ENCODE measurements at places on chromosomes 4 and X. TPM values are rescaled to one million over a fixed set of nuclear protein-coding genes. Genes with fewer than 3 reads are reported as not detected.

The ATOH1 gene
- total RNA-seq = not detected

The UGT2A3 gene
- not detected for total RNA-seq

The DNAAF6 gene
- total RNA-seq = 0.61 TPM

The PNMA3 gene
- total RNA-seq = 0.30 TPM

DNA sequence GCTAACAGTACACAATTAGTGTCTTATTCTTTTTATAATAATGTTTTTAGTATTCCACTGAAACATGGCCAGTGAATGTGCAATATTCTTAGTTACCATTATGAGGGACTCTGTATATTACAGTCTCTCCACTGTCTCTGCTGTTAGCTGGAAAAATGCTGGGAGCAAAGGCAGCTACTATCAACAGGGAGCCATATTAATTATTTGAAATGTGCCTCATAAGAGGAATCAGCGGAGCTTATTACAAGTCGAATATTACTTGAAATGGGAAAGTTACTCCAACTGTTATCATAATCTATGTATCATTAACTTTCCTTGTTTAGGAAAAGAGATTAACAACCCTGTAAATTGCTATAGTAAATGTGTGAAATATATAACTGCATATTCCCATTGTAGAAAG lies 612.0 kb downstream of the ADGRL3 start:
- H3K27me3 ChIP-seq = no peaks in the 10 kb centered on the region
- no peaks in the 10 kb centered on the region for H3K4me1 ChIP-seq
- no peaks in the 10 kb centered on the region for H3K36me3 ChIP-seq
- no peak for DNase-seq
- H3K27ac ChIP-seq = no peak overlapping the region

- no peaks in the 10 kb centered on the region for H3K36me3 ChIP-seq
- peak; percentile 47 for DNase-seq
- peak overlapping the region; percentile 52 for H3K27ac ChIP-seq
- H3K4me3 ChIP-seq = no peak overlapping the region
Observed at GRCh38 chr4:54228056-54228527, 1.0 kb upstream of the PDGFRA start.

DNA sequence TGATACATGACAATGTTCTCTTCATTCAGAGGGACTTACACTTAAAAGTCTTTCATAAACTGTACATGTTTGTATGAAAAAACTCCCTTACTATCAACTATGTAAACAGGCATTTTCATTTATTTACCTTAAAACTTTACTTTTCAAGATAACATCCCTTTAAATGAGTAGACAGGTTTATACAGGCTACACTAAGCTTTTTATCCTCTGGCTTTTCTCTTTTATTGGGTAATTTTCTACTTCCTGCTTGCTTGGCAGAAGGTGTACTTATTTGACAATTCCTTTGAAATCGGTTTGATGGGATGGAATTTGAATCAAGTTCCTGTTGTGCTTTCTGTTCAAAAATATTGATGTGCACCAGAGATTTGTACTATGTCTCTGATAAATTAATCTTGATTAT lies 81.4 kb downstream of the PTPN13 start:
- no peaks in the 10 kb centered on the region for H3K4me1 ChIP-seq
- H3K4me3 ChIP-seq = no peak overlapping the region
- H3K36me3 ChIP-seq = no peaks in the 10 kb centered on the region
- no peak overlapping the region for H3K27ac ChIP-seq

- H3K27ac ChIP-seq = no peak overlapping the region
- H3K36me3 ChIP-seq = no peaks in the 10 kb centered on the region
- no peak overlapping the region for H3K4me3 ChIP-seq
- no peak for DNase-seq
- H3K4me1 ChIP-seq = no peaks in the 10 kb centered on the region
Observed at GRCh38 chrX:34810364-34810763, 132.2 kb upstream of the FAM47B start.

DNA sequence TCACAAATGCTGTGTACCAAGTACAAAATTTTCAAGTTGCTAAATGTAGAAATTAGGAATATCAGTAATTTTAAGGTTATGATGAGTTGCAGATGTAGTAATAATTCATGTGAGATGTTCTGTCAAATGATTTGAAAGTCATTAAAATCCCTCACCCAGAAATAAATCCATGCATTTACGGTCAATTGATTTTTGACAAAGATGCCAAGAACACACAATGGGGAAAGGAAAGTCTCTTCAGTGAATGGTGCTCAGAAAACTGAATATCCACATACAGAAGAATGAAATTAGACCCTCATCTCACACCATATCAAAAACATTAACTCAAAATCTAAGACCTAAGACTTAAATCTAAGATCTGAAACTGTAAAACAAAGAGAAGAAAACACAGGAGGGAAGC lies 12.9 kb upstream of the BMPR1B start:
- H3K27me3 ChIP-seq = no peaks in the 10 kb centered on the region
- DNase-seq = no peak
- H3K27ac ChIP-seq = no peak overlapping the region
- H3K4me1 ChIP-seq = no peaks in the 10 kb centered on the region

GRCh38 chr4:121741751-121742150 lies 23.2 kb downstream of the SMIM43 start:
- H3K4me1 ChIP-seq = no peaks in the 10 kb centered on the region
- no peaks in the 10 kb centered on the region for H3K36me3 ChIP-seq
- no peak overlapping the region for H3K27ac ChIP-seq
- DNase-seq = no peak
- H3K4me3 ChIP-seq = no peak overlapping the region

DNA sequence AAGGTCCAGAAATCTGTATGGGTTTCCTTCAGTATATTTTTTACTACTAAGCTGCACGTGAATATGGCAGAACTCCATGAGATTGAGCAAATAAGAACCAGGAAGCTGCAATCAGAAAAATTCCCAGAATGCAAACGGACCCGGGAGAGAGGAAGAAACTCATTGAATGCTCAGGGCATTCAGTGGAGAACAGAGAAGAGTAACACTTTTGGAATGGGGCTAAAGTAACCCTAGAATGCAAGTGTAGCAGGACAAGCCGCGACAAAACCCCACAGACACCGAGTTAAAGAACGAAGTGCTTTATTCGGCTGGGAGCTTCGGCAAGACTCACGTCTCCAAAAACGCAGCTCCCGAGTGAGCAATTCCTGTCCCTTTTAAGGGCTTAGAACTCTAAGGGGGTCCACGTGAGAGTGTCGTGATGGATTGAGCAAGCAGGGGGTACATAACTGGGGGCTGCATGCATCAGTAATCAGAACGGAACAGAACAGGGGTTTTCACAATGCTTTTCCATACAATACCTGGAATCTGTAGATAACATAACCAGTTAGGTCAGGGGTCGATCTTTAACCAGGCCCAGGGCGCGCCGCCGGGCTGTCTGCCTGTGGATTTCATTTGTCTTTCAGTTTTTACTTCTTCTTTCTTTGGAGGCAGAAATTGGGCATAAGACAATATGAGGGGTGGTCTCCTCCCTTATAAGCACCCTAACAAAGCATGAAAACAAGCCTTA lies 56.4 kb downstream of the RAB28 start:
- H3K36me3 ChIP-seq = no peaks in the 10 kb centered on the region
- no peaks in the 10 kb centered on the region for H3K27me3 ChIP-seq
- H3K27ac ChIP-seq = no peak overlapping the region

GRCh38 chr4:137528673-137529072 lies 3.6 kb downstream of the PCDH18 start:
- H3K4me3 ChIP-seq = no peak overlapping the region
- peaks cover 4% of the 10 kb centered on the region for H3K4me1 ChIP-seq
- no peaks in the 10 kb centered on the region for H3K36me3 ChIP-seq
- H3K27me3 ChIP-seq = no peaks in the 10 kb centered on the region
- DNase-seq = no peak
- no peak overlapping the region for H3K27ac ChIP-seq

GRCh38 chr4:185205697-185206342 lies 2.0 kb upstream of the CFAP97 start:
- DNase-seq = no peak
- H3K4me3 ChIP-seq = no peak overlapping the region
- H3K36me3 ChIP-seq = no peaks in the 10 kb centered on the region
- H3K27me3 ChIP-seq = peaks cover 3% of the 10 kb centered on the region

- no peaks in the 10 kb centered on the region for H3K4me1 ChIP-seq
- H3K27ac ChIP-seq = no peak overlapping the region
- no peaks in the 10 kb centered on the region for H3K27me3 ChIP-seq
- no peak for DNase-seq
- no peak overlapping the region for H3K4me3 ChIP-seq
- no peaks in the 10 kb centered on the region for H3K36me3 ChIP-seq
Observed at GRCh38 chrX:115388879-115389278, 99.4 kb downstream of the LUZP4 start.

DNA sequence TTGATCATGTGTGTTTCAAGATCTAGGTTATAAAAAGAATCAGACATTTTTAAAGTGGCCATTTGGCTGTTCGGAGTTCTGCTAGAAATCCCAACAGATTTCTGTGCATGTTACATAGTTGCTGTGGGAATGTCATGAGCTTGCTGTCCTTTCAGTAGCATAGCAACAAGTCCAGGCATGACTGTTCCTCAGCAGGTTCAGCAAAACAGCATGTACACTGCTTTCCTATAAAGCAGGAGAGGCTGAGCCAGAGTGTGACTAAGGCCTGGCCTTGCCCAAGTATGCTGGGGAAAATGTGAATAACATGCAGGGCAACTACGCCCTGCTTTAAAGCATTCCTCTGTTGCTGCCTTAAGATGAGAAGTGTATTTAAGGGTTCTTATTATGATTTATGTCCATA lies 217.1 kb upstream of the SMIM31 start:
- DNase-seq = no peak
- H3K27me3 ChIP-seq = no peaks in the 10 kb centered on the region
- no peak overlapping the region for H3K27ac ChIP-seq
- no peaks in the 10 kb centered on the region for H3K36me3 ChIP-seq
- H3K4me1 ChIP-seq = no peaks in the 10 kb centered on the region

GRCh38 chrX:24241822-24242648 lies 71.8 kb downstream of the SUPT20HL2 start:
- H3K4me1 ChIP-seq = no peaks in the 10 kb centered on the region
- H3K4me3 ChIP-seq = no peak overlapping the region
- no peak for DNase-seq
- no peaks in the 10 kb centered on the region for H3K36me3 ChIP-seq
- H3K27ac ChIP-seq = no peak overlapping the region

GRCh38 chr4:84932462-84932861 lies 34.0 kb downstream of the WDFY3 start:
- H3K4me1 ChIP-seq = no peaks in the 10 kb centered on the region
- no peaks in the 10 kb centered on the region for H3K27me3 ChIP-seq
- peaks cover 3% of the 10 kb centered on the region for H3K36me3 ChIP-seq
- no peak overlapping the region for H3K4me3 ChIP-seq
- no peak overlapping the region for H3K27ac ChIP-seq
- no peak for DNase-seq

- H3K27me3 ChIP-seq = no peaks in the 10 kb centered on the region
- no peak overlapping the region for H3K27ac ChIP-seq
- H3K4me3 ChIP-seq = no peak overlapping the region
Observed at GRCh38 chrX:17590892-17591740, 146.2 kb upstream of the SCML1 start.

GRCh38 chr4:10097906-10098779 lies 18.5 kb downstream of the WDR1 start:
- no peak for DNase-seq
- peaks cover 26% of the 10 kb centered on the region for H3K36me3 ChIP-seq
- H3K4me3 ChIP-seq = no peak overlapping the region
- peaks cover 66% of the 10 kb centered on the region for H3K4me1 ChIP-seq

DNA sequence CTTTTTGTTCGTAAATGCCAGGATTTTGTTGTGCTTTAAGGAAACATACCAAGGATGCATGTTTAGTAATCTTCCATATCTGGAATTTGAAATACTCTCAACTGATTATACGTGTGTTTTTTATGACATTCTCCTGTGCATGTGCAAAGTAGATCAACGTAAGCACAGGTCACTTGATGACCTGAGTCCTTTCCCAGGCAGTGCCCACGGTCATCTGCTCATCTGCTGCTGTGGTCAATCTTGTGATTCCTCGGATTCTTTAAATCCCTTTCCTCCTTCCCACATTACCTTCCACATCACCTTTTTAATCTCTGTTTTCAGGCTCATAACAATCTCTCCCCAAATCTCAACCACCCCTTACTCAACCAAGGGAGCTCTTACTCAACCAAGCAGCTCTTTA lies 104.1 kb downstream of the RASL11B start:
- DNase-seq = no peak
- H3K27me3 ChIP-seq = no peaks in the 10 kb centered on the region
- no peak overlapping the region for H3K27ac ChIP-seq
- H3K4me3 ChIP-seq = no peak overlapping the region

GRCh38 chr4:59945716-59946115 lies 1254.4 kb upstream of the ADGRL3 start:
- no peak overlapping the region for H3K27ac ChIP-seq
- no peak overlapping the region for H3K4me3 ChIP-seq
- no peak for DNase-seq
- H3K36me3 ChIP-seq = no peaks in the 10 kb centered on the region
- H3K4me1 ChIP-seq = no peaks in the 10 kb centered on the region

GRCh38 chr4:164512124-164512523 lies 241.8 kb upstream of the SMIM31 start:
- no peaks in the 10 kb centered on the region for H3K27me3 ChIP-seq
- H3K4me1 ChIP-seq = no peaks in the 10 kb centered on the region
- no peak overlapping the region for H3K4me3 ChIP-seq
- no peak overlapping the region for H3K27ac ChIP-seq
- no peaks in the 10 kb centered on the region for H3K36me3 ChIP-seq
- DNase-seq = no peak

DNA sequence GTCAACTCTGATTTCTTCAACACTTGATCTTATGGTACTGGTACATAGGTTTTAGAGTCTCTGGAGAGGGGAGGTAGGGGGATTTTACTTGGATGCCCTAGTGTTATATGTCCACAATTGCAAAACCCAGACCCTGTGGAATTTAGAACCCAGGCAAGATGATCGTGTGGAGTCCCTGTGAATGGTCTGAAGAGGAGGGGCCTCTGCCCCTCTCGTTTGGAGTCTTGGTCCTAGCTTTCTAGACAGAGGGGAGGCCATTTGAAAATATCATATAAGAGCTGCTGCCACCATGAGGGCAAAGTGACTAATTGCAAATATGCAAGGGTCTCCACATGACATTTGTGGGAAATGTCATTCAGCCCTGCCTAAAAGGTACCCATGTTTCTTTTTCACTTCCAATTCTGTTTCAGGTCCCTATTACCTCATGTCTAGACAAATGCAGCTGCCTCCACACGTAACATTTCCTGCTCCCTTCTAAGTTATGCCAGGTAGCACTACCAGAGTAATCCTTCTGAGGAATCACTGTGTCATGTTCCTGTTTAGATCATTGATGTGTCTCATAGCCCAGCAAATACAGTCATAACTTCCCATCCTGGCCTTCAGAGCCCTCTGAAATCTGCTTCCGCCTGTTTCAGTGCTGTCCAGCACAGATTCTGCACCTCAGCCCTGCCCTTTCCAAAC lies 126.8 kb downstream of the KLHL8 start:
- no peak for DNase-seq
- H3K27ac ChIP-seq = peak overlapping the region; percentile 15
- no peaks in the 10 kb centered on the region for H3K36me3 ChIP-seq
- H3K4me3 ChIP-seq = no peak overlapping the region
- no peaks in the 10 kb centered on the region for H3K27me3 ChIP-seq
- peaks cover 43% of the 10 kb centered on the region for H3K4me1 ChIP-seq

GRCh38 chr4:14701896-14702295 lies 300.4 kb upstream of the CPEB2 start:
- no peak overlapping the region for H3K27ac ChIP-seq
- no peak overlapping the region for H3K4me3 ChIP-seq
- H3K36me3 ChIP-seq = no peaks in the 10 kb centered on the region
- no peaks in the 10 kb centered on the region for H3K27me3 ChIP-seq
